ENCODE measurements at places on chromosomes 6 and 20. TPM values are rescaled to one million over a fixed set of nuclear protein-coding genes. Genes with fewer than 3 reads are reported as not detected.

Gene LTB
- 16.3 TPM for total RNA-seq

Gene TCF21
- total RNA-seq, result not detected

Gene COL9A3
- 0.32 TPM for total RNA-seq

Gene CCN5
- total RNA-seq, result not detected

Gene MMP24OS
- 31.4 TPM for total RNA-seq

Gene LY6G6F
- total RNA-seq, result not detected

Gene SLC35F1
- total RNA-seq, result not detected

Gene BMP2
- total RNA-seq, result 0.25 TPM

Gene EPB41L1
- 0.41 TPM for total RNA-seq

Gene LHFPL5
- total RNA-seq, result not detected

Gene RAD21L1
- total RNA-seq, result not detected

Gene C6orf15
- total RNA-seq, result not detected

Gene KIAA0408
- total RNA-seq, result 18.5 TPM

Gene FILIP1
- not detected for total RNA-seq

Gene ATXN1
- total RNA-seq, result 69.1 TPM

Gene MCCD1
- not detected for total RNA-seq

Gene AGER
- total RNA-seq, result 18.5 TPM

Gene NKX2-2
- not detected for total RNA-seq

Gene TRIM31
- total RNA-seq, result not detected

Gene OPRL1
- 0.41 TPM for total RNA-seq

Gene SAMD5
- total RNA-seq, result 0.48 TPM

Gene MMS22L
- total RNA-seq, result 50.5 TPM

Gene GMDS
- total RNA-seq, result 36.9 TPM

Gene PCMT1
- total RNA-seq, result 112 TPM

Gene EFCAB8
- 0.37 TPM for total RNA-seq

Gene SLC22A1
- 1.2 TPM for total RNA-seq

Gene RIMS1
- not detected for total RNA-seq
